Cortex of kidney (tissue), 1 donor: ENCODE measurements at places on chromosomes 13 and 19.

DNA sequence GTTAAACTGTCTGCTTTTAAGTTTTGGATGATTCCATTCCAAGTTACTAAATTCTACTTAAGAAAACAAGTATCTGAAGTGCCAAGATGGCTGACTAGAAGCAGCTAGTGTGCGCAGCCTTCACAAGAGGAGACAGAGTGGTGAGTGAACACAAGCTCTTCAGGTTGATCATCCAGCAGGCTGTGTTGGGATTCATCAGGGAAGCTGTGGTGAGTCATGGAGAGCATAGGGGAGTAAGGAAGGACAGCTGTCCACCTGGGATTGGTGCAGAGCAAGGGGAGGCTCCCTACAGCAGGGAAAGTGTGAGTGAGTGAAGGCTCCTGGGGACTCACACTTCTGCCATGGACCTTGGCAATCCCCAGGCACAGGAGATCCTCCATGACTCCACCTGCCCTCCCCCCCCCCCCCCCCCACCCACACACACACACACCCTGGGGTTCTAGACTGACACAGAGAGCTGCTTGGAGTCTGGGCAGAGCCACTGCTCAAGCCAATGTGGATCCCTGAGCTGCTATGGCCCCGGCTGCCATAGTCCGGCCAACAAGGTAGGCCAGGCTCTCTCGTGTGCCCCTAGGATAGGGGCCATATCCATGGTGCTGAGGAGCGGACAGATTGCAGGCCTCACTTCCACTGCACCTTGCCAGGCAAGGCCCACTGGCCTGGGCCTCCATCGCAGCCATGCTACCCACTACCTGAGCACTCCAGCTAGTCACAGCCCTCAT, 23.5 kb downstream of the SLC25A15 start:
- no peak for DNase-seq

- no peak for DNase-seq
Measured at GRCh38 chr13:46124531-46124966, 19.7 kb upstream of the CPB2 start.

- no peak for DNase-seq
Measured at GRCh38 chr19:1266129-1266915, 2.8 kb upstream of the CIRBP start.

DNA sequence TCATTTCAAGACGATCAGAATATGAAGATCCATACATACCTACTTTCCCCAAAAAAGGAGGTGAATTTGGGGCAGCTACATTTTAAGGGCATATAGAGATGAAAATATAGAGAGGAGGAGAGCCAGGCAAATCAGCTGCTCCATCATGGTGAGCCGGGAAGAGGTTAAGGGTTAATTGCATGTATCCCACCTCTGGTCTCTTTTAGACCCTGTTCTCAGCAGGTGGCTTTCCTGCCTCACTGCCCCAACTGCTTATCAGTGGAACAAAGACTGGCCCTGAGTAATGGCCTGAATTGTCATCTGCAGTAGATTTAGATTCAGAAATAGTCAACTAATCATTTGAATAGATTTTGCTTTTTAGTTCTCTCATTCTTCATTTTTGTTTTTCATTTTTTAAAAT, 206.6 kb downstream of the SPRY2 start:
- DNase-seq = no peak

DNA sequence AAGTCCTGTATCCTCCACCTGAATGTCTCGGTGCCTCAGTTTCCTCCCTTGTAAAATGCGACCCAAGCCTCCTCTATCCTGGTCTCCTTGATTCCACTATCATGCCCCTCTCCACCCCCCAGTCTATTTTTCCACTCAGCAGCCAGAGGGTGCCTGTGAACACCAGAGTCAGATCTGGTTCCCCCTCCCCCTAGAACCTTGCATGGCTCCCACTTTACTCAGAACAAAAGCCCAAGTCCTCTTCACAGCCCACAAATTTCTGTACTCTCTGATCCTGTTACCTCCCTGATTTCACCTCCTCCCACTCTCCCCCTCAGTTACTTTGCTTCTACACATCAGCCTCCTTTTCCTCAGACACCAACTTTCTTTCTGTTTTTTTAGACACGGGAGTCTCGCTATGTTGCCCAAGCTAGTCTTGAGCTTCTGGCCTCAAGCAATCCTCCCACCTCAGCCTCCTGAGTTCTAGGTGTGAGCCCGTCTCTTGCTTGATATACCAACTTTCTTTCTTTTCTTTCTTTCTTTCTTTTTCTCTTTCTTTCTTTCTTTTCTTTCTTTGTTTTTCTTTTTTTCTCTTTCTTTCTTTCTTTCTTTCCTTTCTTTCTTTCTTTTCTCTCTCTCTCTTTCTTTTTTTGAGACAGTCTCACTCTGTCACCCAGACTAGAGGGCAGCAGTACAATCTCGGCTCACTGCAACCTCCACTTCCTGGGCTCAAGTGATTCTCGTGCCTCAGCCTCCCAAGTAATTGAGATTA, 869 bp downstream of the DAND5 start:
- DNase-seq = no peak

DNA sequence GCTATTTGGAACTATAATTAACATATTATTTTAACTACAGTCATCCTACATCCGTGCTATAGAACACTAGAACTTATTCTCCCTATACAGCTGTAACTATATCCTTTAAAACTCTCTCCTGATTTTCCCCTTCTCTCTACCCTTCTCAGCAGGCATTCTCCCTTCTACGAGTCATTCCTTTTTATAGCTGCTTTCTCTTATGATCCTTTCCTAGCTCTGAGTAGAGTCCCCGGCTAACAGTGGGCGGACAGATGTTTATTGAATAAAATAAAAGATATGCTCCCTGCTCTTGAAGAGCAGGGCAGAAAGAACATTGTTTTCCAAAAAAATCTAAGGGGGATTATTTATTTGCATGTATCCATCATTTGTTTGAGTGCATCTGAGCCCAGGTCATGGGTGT, 246.5 kb upstream of the TMTC4 start:
- no peak for DNase-seq

- DNase-seq = no peak
Measured at GRCh38 chr19:4327252-4327876, 11.3 kb downstream of the STAP2 start.
